ENCODE measurements at places on chromosomes 6 and 20. TPM values are rescaled to one million over a fixed set of nuclear protein-coding genes. Genes with fewer than 3 reads are reported as not detected.

TCP11 gene
- 0.36 TPM for total RNA-seq

DNA sequence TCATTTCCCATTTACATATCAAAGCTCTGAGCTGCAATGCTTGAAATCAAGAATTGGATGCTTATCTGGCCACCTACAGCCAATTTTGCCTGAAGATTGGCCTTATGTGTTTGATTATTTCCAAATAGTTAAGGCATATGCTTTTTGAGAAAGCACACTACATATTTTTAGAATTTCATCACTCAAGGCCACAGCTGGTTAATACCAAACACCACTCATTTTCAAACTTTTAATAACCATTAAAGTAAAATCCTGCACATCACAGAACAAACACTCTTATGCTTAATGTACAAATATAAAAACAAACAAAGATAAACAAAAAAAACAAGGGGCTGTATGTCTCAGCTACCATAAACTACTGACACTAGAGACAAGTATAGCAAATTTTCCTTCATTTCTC, 96.9 kb upstream of the HMGCLL1 start:
- H3K36me3 ChIP-seq: no peaks in the 10 kb centered on the region
- H3K27ac ChIP-seq: no peak overlapping the region
- no peaks in the 10 kb centered on the region for H3K27me3 ChIP-seq
- no peaks in the 10 kb centered on the region for H3K4me1 ChIP-seq

GRCh38 chr6:168226902-168227318, 92.7 kb downstream of the DACT2 start:
- no peak for DNase-seq
- H3K27ac ChIP-seq: no peak overlapping the region
- no peaks in the 10 kb centered on the region for H3K4me1 ChIP-seq
- H3K27me3 ChIP-seq: no peaks in the 10 kb centered on the region
- H3K4me3 ChIP-seq: no peak overlapping the region

DNA sequence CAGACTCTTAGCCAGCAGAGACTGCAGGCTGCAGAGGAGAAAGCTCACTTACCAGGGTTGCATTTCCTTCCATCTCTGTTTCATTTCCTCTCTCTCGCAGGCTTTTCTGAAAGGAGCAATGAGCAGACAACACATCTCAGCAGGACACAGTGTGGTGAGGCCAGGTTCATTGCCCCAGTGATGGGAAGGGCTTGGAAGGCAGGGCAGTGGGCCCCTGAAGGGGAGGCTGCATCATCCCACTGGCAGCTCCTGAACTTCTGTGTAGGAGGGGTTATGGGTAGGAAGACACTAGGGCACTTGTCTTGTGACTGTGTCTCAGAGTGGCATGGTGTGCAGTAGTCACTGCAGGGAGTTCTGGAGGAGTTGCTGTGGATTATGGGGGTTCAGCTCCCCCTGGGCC, 246.8 kb downstream of the QKI start:
- H3K27ac ChIP-seq: no peak overlapping the region
- DNase-seq: no peak
- H3K27me3 ChIP-seq: no peaks in the 10 kb centered on the region
- H3K4me1 ChIP-seq: no peaks in the 10 kb centered on the region

DNA sequence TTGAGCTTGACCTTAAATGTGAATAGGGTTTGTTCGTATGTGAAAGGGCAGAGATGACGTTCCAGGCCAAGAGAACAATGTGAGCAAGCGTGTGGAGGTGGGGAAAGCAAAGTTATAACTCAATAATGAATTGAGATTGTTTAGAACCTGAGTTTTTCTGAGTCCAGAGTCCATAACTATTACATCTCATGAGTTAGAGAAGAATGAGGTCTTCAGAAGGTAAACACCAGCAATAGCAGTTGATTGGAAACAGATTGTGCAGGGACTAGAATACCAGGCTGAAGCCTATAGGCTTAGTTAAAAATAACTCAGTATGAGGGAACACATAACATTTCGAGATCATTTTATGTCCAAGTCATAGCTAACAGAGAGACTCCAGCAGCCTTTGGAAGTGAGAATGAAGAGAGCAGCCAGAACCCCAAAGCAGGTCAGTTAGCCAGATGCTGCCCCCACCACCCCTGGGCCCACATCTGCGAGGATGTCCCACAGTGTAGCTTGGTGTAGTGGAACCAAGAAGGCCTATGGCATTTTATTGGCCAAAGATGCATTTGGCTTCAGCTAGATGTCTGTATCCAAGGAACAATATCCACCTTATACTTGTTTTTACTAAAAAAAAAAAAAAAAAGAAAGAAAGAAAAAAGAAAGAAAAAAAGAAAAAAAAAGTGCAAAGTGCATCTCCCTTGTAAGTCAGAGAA, 121.7 kb downstream of the TNFRSF21 start:
- H3K4me1 ChIP-seq: no peaks in the 10 kb centered on the region
- no peaks in the 10 kb centered on the region for H3K36me3 ChIP-seq
- no peaks in the 10 kb centered on the region for H3K27me3 ChIP-seq

DNA sequence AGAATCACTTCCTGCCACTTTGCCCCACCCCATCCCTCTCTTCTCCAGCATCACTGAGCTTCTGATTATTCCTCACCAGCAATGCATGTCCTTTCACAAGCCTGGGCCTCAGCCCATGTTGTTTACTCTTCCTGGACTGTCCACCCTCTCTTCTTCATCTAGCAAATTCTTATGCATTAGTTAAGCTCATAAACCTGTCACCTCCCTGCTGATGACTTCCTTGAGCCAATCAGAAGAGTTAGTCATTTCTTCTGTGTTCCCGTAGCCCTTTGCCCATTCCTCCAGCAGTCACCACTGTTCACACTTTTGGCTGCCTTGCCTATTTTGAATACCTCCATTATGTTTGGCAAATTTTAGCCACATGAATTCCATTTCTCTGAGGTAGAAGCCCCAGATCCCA, 4.1 kb upstream of the CRYBG1 start:
- no peak for DNase-seq
- no peak overlapping the region for H3K4me3 ChIP-seq
- H3K36me3 ChIP-seq: no peaks in the 10 kb centered on the region
- no peak overlapping the region for H3K27ac ChIP-seq

MYBL2 gene
- 0.84 TPM for total RNA-seq

PNPLA1 gene
- 0.23 TPM for total RNA-seq

GRCh38 chr6:106572875-106573585, 56.3 kb downstream of the RTN4IP1 start:
- H3K36me3 ChIP-seq: no peaks in the 10 kb centered on the region
- H3K27ac ChIP-seq: no peak overlapping the region
- DNase-seq: no peak
- no peaks in the 10 kb centered on the region for H3K4me1 ChIP-seq

DNA sequence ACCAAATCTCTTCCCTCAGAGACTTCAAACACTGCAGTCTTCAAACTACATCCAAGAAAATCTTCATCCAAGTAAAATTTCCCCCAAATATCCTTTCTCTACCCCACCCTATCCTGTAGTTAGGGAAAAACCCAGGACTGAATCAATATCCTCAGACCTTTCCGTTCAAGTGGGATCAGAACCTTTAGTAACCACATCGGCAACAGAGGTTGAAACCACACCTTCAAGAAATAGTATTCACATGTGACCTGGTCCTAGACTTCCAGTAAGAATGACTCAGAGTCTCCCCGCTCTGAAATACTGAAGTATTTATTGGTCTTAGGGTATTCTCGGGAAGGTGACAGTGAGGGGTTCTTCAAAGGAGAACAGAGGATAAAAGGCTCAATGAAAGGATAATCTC, 8.7 kb downstream of the HLA-DPA1 start:
- no peaks in the 10 kb centered on the region for H3K27me3 ChIP-seq
- no peak for DNase-seq
- H3K36me3 ChIP-seq: no peaks in the 10 kb centered on the region
- no peaks in the 10 kb centered on the region for H3K4me1 ChIP-seq
- H3K4me3 ChIP-seq: no peak overlapping the region
- H3K27ac ChIP-seq: no peak overlapping the region

DNA sequence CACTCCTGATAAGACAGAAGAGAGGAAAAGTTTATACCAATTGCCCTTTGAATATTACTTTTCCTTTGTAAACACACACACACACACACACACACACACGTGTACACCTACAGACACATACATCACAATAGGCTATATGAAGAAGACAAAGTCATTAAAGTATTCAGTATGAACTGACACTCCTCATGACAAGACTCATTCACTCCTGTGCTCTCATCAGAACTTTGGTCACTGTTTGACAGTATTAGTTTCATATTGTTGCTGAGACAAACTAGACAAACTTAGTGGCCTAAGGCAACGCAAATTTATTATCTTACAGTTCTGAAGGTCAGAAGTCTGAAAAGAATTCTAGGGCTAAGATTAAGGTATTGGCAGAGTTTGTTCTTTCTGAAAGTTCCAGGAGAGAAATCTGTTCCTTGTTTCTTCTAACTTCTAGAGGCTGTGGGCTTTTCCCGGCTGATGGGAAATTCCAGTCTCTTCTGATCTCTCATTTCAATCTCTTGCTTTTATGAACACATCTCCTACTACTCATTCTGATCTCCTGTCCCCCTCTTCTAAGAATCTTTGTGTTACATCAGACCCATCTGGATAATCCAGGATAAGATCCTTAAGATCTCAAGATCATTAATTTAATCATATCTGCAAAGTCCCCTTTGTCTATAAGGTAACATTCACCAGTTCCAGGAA, 171.3 kb downstream of the HACE1 start:
- H3K27ac ChIP-seq: no peak overlapping the region
- H3K27me3 ChIP-seq: no peaks in the 10 kb centered on the region
- DNase-seq: no peak
- H3K4me1 ChIP-seq: no peaks in the 10 kb centered on the region
- H3K36me3 ChIP-seq: no peaks in the 10 kb centered on the region
- no peak overlapping the region for H3K4me3 ChIP-seq

DNA sequence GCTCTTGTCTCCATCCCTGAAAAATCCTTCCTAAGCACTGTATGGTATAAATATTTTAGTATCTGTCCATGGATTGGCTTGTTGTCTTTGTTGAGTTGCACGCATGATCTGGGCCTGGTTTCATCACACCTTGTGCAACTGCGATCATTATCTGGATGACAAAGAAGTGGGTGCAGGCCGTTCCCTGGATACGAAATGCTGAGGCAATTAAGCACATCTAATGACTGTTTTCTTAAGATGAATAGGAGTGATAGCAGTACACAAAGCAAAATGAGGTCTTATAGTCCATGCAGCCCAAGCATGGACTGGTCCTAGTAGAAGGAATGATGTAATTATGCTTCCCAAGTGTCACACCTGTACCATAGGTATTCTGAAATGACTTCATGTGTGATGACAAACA, 47.8 kb downstream of the SLC35D3 start:
- no peaks in the 10 kb centered on the region for H3K27me3 ChIP-seq
- no peaks in the 10 kb centered on the region for H3K4me1 ChIP-seq
- H3K27ac ChIP-seq: no peak overlapping the region
- H3K4me3 ChIP-seq: no peak overlapping the region
- H3K36me3 ChIP-seq: no peaks in the 10 kb centered on the region

DNA sequence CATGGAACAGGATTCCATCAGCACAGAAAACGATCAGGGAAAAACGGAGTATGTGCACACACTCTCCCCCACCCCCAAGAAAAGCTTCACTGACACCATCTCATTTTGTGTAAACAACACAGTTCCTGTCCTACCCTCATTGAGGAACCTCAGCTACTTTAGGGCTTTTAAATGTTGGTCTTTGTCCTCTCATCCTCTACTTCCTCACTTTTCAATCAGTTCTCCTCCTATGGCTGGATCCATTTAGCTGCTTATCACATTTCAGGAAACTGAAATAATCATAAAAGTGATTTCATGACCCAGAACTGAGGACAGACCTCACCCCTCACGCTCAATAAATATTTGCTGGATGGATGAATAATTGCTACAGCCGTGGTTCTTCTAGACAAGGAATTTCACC, 33.1 kb upstream of the PNRC1 start:
- no peaks in the 10 kb centered on the region for H3K36me3 ChIP-seq
- no peaks in the 10 kb centered on the region for H3K4me1 ChIP-seq
- no peaks in the 10 kb centered on the region for H3K27me3 ChIP-seq
- no peak overlapping the region for H3K4me3 ChIP-seq
- no peak overlapping the region for H3K27ac ChIP-seq

- H3K4me1 ChIP-seq: no peaks in the 10 kb centered on the region
- no peak overlapping the region for H3K27ac ChIP-seq
- no peaks in the 10 kb centered on the region for H3K27me3 ChIP-seq
Measured at GRCh38 chr20:61833807-61834610, 231.7 kb downstream of the TAF4 start.

DNA sequence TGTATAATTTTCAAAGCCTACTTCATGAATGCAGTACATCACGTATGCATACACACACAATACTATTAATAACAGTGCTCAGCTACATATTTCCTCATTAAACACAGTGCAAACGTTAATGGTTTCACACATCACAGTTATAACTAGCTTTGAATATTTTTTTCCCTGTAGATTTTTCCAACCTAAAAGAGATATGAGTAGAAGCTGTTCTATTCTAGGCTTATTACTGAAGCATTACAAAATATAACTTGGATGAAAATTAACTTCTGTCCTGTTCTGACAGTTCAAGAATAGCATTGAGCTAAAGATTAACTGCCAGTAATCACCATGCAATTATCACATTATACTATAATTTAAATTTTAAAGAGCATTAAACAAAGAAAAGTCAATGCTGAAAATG, 6.2 kb downstream of the LMBRD1 start:
- no peaks in the 10 kb centered on the region for H3K36me3 ChIP-seq
- H3K27ac ChIP-seq: no peak overlapping the region
- no peak overlapping the region for H3K4me3 ChIP-seq
- DNase-seq: no peak

DNA sequence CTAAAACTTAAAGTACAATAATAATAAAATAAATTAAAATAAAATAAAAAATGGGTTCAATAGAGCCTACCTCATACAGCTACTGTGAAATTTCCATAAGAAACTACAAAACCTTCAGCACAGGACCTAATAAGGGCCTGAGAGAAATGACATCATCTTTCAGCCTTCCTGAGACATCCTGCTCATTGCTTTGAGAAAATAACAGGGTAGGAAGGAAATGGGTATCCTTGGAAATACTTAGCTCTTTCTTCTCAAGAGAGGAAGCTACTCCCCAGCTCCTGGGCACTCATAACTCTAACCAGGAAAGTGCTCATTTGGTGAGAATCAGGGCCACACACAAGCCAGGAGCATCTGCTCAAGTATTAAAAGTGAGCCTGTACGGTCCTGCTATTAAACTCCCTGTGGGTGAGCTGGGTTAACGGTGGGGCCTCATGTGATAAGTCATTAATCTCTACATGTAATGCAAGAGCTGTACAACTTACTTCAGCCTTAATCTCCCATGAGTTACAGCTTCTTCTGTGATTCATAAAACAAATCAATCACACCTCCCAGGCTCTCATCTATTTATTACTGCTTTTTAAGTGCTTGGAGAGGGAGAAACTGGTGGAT, 141.4 kb downstream of the MAFB start:
- H3K27ac ChIP-seq: no peak overlapping the region
- no peaks in the 10 kb centered on the region for H3K4me1 ChIP-seq
- H3K36me3 ChIP-seq: no peaks in the 10 kb centered on the region
- DNase-seq: no peak
- H3K27me3 ChIP-seq: no peaks in the 10 kb centered on the region

FOXP4 gene
- 31.6 TPM for total RNA-seq

- H3K4me1 ChIP-seq: no peaks in the 10 kb centered on the region
- no peak overlapping the region for H3K4me3 ChIP-seq
- DNase-seq: no peak
Measured at GRCh38 chr20:8115436-8115835, 16.6 kb upstream of the PLCB1 start.

SPATA25 gene
- total RNA-seq: 8.6 TPM
